B cell (primary cell): ENCODE measurements at places on chromosomes 7 and 10. TPM values are rescaled to one million over a fixed set of nuclear protein-coding genes. Genes with fewer than 3 reads are reported as not detected.

DNA sequence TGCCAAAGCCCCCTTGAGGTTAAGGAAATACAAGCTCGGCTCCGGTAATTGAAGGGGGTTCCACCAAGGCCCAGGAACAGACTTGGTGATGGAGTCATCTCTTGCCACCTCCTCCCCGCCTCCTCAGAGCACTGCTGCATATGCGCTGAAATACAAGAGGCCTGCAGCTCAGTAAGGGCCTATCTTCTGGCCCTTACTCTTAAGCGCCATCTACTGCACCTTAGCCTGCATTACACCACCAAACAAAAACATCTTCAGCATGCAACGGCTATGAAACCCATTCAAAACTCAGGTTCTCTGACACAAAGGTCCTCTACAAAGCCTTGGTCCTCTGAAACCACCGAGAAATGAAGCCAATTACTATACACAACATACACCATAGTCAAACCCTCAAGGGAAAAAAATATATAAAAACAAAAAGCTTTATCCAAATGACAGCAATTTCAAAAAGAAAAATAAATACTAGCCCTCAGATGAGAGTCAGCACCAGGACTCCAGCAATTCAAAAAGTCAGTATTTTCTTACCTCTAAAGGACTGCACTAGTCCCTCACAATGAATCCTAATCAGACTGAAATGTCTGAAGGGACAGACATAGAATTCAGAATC is 176.8 kb upstream of the TBX20 start:
- DNase-seq = no peak

DNA sequence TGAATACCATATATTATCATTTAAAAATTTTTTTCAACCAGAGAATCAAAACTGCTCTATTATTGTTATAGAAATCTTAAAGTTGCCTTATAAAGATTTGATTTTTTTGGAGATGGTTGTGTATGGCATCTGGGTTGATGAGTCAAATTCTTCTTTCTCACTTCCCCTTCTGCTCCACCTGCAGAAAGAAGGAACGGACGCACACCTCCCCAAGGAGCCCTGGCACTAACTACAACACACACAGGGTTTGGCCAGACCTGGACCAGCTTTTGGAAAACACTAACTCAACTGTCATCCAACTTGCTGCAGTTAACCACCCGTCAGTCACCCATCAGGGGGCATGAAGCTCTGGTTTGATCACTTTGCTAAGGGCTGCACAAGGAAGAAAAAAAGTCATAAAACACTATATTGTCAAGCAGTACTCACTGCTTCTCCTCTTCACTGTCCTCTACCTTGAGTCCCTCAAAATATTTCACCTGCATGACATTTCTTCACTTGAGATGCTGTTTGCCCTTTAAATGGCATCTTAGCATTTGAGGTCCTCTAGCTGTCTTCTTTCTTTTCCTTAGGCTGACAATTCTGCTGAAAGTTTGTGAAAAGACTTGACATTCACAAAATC is 266.7 kb upstream of the PHF14 start:
- peak; percentile 9 for DNase-seq

GRCh38 chr10:27660711-27661110 is 84.9 kb downstream of the MKX start:
- no peak for DNase-seq

- DNase-seq = no peak
These were observed 92.1 kb upstream of the CXCL12 start for GRCh38 chr10:44477046-44477425.

GRCh38 chr10:26792758-26793495 is 67.8 kb downstream of the ABI1 start:
- DNase-seq = no peak

- peak; percentile 54 for DNase-seq
These were observed 170.4 kb downstream of the SNX13 start for GRCh38 chr7:17769918-17770317.

Gene MARVELD1
- 0.54 and 0.80 TPM in 2 replicates for total RNA-seq

Gene SLC39A12
- not detected in 2 replicates for total RNA-seq
